ENCODE measurements at places on chromosomes 3 and 15. TPM values are rescaled to one million over a fixed set of nuclear protein-coding genes. Genes with fewer than 3 reads are reported as not detected.

DNA sequence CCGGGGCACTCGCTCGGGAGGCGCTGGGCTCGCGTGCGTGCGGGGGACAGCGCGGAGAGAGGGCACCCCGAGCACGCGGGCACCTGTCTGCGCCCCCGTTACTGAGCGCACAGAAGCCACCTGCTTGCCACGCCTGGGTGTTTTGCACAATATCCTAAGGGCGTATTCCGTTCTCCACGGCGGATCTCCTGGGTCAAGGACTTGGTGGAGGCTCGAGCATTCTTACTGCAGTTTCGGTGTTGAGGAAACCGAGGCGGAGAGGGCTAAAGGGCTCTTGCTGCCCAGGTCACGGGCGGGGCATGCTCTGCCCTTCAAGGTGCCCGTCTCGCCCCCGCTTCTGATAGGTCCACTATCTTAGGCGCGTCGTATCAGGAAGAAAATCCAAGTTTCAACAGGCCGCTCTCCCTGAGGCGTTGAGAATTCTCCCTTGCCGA, 526 bp downstream of the GPD1L start:
- no peaks in the 10 kb centered on the region for H3K36me3 ChIP-seq
- peak; percentile 80 for DNase-seq
- H3K27me3 ChIP-seq, result no peaks in the 10 kb centered on the region
- peak overlapping the region; percentile 89 for H3K4me3 ChIP-seq
- peaks cover 42% of the 10 kb centered on the region for H3K4me1 ChIP-seq

GRCh38 chr3:174755833-174756829, 103.0 kb upstream of the NAALADL2 start:
- H3K27me3 ChIP-seq, result no peaks in the 10 kb centered on the region
- no peak for DNase-seq
- no peak overlapping the region for H3K4me3 ChIP-seq
- no peaks in the 10 kb centered on the region for H3K36me3 ChIP-seq
- no peaks in the 10 kb centered on the region for H3K4me1 ChIP-seq

DNA sequence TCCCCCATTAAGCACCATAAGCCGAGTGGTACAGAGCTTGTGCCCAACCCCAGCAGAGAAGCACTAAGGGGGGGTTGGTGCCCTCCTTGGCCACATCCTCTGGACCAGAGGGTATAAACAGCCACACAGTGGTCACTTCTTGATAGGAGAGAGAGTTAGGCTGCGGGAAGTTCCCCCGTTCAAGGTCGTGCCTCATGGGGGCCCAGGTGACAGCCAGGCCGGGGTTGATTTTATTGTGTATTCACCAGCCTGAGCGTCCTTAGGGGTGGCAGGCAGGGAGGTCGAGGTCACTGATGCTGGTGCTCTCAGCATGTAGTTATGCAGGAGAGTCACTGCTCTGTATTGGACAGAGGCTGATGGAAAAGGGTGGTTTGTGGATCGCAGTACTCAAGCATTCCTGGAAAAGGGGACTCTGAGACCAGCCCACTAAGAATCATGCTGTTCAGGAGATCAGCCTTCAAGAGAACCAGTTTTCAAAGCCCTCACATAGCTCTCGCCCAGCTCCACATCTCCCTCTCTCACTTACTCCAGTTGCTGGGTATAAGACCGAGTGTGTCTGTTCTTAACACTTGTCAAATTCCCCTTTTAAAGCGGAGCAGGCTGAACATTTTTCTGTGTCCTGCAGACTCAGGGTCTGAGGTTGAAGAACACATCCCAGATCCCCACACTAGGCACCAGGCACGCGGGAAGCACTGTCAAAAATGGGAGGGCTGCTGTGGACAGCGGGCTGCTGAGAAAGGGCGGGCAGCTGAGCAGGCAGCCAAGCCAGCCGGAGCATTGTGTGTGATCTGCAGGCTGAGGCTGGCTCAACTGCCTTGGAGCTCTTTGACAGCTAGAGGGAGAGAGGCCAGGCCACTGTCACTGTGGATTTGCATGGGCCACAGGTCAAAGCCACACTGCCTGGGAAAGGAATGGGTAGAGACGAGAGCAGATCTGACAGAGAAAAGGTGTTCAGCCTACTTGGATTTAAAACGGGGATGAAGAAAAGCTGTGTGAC, 279.3 kb upstream of the LRRFIP2 start:
- H3K4me3 ChIP-seq, result peak overlapping the region; percentile 77
- peaks cover 57% of the 10 kb centered on the region for H3K4me1 ChIP-seq
- DNase-seq, result peak; percentile 57
- H3K36me3 ChIP-seq, result no peaks in the 10 kb centered on the region
- H3K27me3 ChIP-seq, result no peaks in the 10 kb centered on the region

BRK1 gene
- 82.7 TPM for total RNA-seq

GRCh38 chr3:122572940-122573412, 4.5 kb upstream of the PARP15 start:
- peaks cover 3% of the 10 kb centered on the region for H3K36me3 ChIP-seq
- no peak for DNase-seq
- no peaks in the 10 kb centered on the region for H3K27me3 ChIP-seq
- no peak overlapping the region for H3K27ac ChIP-seq

- H3K4me3 ChIP-seq, result no peak overlapping the region
- H3K27ac ChIP-seq, result no peak overlapping the region
- H3K36me3 ChIP-seq, result no peaks in the 10 kb centered on the region
- H3K4me1 ChIP-seq, result peaks cover 4% of the 10 kb centered on the region
- no peaks in the 10 kb centered on the region for H3K27me3 ChIP-seq
Measured at GRCh38 chr3:13411186-13411860, 8.8 kb downstream of the NUP210 start.

IL17RB gene
- total RNA-seq, result 0.34 TPM

- H3K27ac ChIP-seq, result peak overlapping the region; percentile 32
- H3K4me3 ChIP-seq, result no peak overlapping the region
- DNase-seq, result peak; percentile 65
- H3K27me3 ChIP-seq, result no peaks in the 10 kb centered on the region
Measured at GRCh38 chr3:54932606-54933005, 4.7 kb upstream of the LRTM1 start.

GRCh38 chr3:114418107-114418506, 124.3 kb downstream of the TIGIT start:
- H3K27ac ChIP-seq, result no peak overlapping the region
- no peak for DNase-seq
- no peaks in the 10 kb centered on the region for H3K36me3 ChIP-seq
- peaks cover 71% of the 10 kb centered on the region for H3K4me1 ChIP-seq
- H3K4me3 ChIP-seq, result no peak overlapping the region

DNA sequence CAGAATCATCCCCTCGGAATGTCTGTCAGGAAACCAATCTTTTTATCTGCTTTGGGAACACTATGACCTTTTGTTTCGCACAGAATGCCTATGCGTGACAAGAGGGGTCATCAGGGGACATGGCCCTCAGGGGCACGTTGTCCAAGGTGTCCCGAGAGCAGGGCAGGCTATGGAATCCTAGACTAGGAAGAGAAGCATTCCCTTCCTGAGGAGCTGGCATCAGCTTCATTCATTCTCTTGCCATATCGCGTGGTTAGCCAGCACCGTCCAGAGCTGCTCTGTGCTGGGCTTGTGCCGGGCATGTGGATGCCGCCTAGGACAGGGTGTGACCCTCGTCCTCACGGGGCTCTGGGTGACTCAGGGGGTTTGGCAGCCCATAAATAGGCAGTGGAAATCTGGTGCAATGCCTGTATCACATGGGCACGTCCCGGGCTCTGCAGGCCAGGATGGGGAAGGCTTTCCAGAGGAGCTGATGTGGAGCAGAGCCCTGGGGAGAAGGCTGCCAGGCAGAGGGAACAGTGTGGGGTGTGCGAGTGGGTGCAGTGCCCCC, 117.8 kb downstream of the TMEM266 start:
- peaks cover 44% of the 10 kb centered on the region for H3K4me1 ChIP-seq
- peak overlapping the region; percentile 38 for H3K4me3 ChIP-seq
- peak overlapping the region; percentile 94 for H3K27ac ChIP-seq
- DNase-seq, result peak; percentile 95
- H3K36me3 ChIP-seq, result no peaks in the 10 kb centered on the region

DNA sequence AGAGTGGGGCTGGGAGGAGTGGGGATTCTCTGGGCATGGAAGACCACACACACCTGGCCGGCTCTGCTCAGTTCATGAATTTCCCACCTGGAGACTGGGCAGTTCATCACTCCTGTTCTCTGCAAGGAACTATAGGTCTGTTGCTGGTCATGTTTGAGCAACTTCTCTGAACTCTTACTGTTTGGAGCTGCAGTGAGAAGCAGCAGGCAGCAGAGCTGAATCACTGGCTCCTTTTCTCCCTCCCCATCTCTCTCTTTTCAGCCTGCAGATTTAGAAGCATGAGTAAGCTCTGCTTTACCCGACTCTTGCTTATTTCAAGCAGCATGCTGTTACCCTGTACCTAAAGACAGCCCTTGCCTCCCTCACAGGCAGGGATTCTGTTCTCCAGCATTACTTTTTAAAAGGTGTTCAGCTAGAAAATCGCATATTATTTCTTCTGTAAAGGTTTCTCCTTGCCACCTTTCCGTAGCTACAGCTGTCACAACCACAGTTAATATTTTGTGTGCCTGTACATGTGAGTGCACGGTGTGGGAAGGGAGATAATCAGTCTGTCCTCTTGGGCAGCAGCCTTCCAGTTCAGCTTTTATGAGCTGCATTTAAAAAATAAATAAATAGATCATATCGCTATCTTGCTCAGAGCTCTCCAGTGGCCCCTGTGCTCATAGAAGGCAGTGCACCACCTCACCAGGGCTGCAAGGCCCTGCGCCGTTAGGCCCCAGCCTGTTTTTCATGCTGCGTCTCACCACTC, 131.6 kb downstream of the CHCHD6 start:
- no peaks in the 10 kb centered on the region for H3K4me1 ChIP-seq
- DNase-seq, result no peak
- H3K36me3 ChIP-seq, result no peaks in the 10 kb centered on the region
- H3K4me3 ChIP-seq, result no peak overlapping the region
- H3K27ac ChIP-seq, result no peak overlapping the region

GRCh38 chr3:79514069-79514468, 253.7 kb downstream of the ROBO1 start:
- DNase-seq, result no peak
- H3K27me3 ChIP-seq, result no peaks in the 10 kb centered on the region
- H3K4me1 ChIP-seq, result no peaks in the 10 kb centered on the region
- H3K27ac ChIP-seq, result no peak overlapping the region
- no peaks in the 10 kb centered on the region for H3K36me3 ChIP-seq

TTC14 gene
- 12.6 TPM for total RNA-seq

ADAMTS17 gene
- 23.3 TPM for total RNA-seq

DNA sequence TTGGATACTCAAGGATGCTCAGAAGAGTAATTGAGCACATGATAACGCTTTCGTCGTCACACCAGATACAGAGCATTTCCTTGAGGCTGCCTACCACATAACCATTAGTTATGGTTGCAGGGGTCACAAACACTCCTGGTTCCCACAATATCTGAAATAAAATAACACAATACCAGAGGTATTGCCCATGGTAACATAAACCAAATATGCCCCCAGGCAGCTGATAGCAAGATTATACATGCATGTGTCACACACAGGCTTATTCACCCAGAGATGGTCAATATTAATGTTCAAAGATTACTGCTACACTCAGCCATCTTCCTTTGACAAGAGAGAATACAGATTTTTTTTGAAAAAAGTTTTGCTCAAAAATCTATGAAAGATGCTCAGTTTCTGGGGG, 7.3 kb downstream of the RPL39L start:
- H3K36me3 ChIP-seq, result no peaks in the 10 kb centered on the region
- no peak overlapping the region for H3K27ac ChIP-seq
- H3K4me3 ChIP-seq, result no peak overlapping the region
- H3K27me3 ChIP-seq, result no peaks in the 10 kb centered on the region

- no peak overlapping the region for H3K4me3 ChIP-seq
- no peaks in the 10 kb centered on the region for H3K27me3 ChIP-seq
- H3K4me1 ChIP-seq, result peaks cover 9% of the 10 kb centered on the region
- no peak overlapping the region for H3K27ac ChIP-seq
- H3K36me3 ChIP-seq, result no peaks in the 10 kb centered on the region
Measured at GRCh38 chr15:66287461-66288057, 5.8 kb upstream of the DIS3L start.

HTR3D gene
- not detected for total RNA-seq

DNA sequence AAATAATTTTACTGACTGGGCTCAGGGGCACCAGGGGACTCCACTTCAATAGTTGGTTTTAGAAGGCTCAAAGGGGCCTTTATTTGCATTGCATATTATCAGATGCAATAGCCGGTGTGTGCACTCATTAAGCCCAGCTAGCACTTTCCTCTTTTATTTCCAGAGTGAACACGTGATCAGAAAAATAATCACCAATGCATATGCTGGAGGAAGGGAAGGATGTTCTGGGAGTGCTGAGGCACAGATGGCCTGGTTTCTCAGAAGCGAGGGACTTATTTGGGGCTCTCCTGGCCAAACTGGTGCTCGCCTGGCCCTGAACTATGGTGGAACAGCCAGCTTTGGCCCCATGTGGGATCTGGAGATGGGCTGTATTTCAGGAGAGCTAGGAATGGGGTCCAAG, 60.4 kb upstream of the SEC13 start:
- H3K4me3 ChIP-seq, result no peak overlapping the region
- peaks cover 5% of the 10 kb centered on the region for H3K36me3 ChIP-seq
- no peak overlapping the region for H3K27ac ChIP-seq
- H3K4me1 ChIP-seq, result peaks cover 25% of the 10 kb centered on the region

DNA sequence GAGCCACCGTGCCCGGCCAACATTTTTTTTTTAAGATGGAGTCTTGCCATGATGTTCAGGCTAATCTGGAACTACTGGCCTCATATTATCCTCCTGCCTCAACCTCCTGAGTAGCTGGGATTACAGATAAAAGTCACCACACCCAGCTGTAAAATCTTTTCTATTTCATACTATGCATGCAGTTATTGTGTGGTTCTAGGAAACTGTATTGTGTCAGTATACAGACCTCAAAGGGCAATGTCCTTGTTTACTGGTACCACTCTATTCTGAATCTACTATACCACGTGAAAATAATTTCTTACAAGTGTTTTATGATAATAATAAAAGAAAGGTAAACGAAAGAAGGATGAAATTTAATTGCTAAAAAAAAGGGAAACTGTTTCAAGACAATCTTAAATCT, 123.5 kb upstream of the PTX3 start:
- no peaks in the 10 kb centered on the region for H3K36me3 ChIP-seq
- H3K27me3 ChIP-seq, result no peaks in the 10 kb centered on the region
- no peaks in the 10 kb centered on the region for H3K4me1 ChIP-seq
- no peak overlapping the region for H3K27ac ChIP-seq
- H3K4me3 ChIP-seq, result no peak overlapping the region
- no peak for DNase-seq

HRG gene
- total RNA-seq, result not detected

DNA sequence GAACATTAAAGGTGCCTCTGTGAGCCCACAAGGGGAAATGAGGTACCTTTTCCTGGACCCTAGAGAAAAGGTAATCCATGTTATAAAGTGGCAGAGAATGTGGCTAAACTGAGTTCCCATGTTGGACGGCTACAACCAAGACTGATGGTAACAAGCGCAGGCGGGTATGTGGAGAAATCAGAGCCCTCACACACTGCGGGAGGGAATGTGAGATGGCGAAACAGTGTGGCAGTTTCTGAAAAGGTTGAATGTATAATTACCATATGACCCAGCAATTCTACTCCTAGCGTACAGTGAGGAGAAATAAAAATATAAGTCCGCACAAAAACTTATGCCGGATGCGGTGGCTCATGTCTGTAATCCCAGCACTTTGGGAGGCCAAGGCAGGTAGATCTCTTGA, 24.1 kb upstream of the SHISA5 start:
- no peaks in the 10 kb centered on the region for H3K4me1 ChIP-seq
- no peaks in the 10 kb centered on the region for H3K27me3 ChIP-seq
- H3K4me3 ChIP-seq, result no peak overlapping the region
- no peaks in the 10 kb centered on the region for H3K36me3 ChIP-seq

- no peaks in the 10 kb centered on the region for H3K36me3 ChIP-seq
- no peak overlapping the region for H3K27ac ChIP-seq
- no peak overlapping the region for H3K4me3 ChIP-seq
- H3K4me1 ChIP-seq, result no peaks in the 10 kb centered on the region
- no peak for DNase-seq
Measured at GRCh38 chr3:157225001-157225400, 65.1 kb upstream of the CCNL1 start.

FAM107A gene
- 17.1 TPM for total RNA-seq

SELENOT gene
- 49.5 TPM for total RNA-seq

Measured in psoas muscle (tissue), 8 donors.